ENCODE measurements at places on chromosomes 2 and 18.

- DNase-seq = no peak
Measured at GRCh38 chr2:31563273-31563839, 17.4 kb downstream of the SRD5A2 start.

DNA sequence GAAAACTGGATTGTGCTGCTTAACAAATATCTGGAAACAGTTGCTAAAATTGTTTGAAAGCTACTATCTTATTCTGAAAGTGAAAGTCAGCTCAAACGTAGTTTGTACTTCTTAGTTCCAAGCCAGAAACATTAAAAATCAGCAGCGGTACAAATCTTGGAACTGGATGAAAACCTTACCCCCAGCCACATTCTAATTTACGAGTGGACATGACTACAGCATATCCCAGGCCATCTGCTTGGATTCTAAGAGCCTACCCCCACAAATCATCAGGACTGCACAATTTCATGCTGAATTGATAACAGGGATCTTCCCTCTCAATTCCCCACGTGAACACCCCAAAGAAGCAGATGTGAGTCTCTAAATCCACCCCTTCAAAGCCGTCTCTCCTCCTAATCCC, 158.7 kb upstream of the NCKAP5 start:
- DNase-seq = no peak

DNA sequence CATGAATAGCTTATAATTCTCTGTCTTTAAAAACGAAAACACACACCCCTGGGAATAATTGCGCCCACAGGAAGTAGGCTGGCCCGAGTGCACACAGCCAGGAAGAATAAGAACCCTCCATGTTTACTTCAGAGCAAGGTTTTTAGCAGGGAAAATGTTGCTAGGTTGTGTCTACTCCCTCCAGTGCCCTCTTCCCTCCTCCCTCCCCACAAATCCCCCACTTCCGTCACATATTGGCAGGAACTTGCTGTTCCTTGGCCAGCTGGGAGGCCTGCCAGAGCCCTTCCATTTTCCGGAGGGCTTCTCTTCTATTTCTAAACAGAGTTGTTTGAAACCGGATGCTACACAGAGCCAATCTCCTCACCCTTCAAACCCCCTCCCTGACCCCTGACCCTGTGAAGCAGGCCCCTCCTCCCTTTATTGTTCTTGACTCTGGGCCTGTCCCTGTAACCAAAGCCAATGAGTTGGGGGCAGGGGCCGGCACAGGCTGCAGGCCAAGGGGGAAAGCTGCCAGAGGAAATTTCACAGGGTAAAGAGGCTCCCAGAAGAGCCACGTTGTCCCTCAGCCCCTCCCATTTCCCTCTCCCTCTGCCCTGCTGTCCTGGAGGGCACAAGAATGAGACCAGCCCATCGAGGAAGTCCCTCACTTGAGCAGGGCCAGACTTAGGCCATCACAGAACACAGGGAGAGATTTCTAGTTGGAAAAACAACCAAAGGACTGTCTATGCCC, 49.8 kb upstream of the LGALSL start:
- DNase-seq = no peak

DNA sequence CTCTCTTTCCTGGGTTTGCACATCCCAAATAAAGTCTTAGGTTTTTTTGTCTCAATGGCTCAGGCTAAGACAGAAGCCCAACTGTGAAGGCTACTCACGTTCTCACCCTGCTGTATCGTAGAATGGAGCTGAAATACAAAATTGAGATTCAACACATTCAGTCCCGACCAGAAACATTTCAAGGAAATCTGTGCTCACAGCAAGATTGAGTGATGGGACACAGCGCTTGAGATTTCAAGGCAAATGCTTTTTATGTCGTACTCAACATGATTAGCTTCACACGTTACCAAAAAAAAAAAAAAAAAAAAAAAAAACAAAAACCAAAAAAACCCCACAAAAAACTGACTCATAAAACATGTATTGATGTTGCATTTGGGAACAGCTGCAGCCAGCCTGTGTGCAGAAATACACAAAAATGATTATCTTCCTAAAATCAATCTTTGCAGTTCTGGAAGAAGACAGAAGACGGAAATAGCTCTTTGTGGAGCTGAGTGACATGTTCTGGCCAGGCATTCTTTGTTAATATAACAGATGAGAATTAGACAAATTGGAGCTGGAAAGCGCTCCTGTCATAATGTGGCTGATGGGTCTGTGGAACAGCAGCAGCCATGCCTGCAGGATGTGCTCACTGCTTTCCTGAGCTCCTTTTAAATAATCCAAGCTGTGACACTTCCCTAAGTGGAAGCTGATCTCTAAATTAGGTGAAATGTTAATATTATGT, 453.2 kb downstream of the LPIN1 start:
- no peak for DNase-seq

GRCh38 chr2:149446748-149447147, 116.4 kb downstream of the LYPD6 start:
- no peak for DNase-seq
